ENCODE measurements at places on chromosomes 5 and 9. TPM values are rescaled to one million over a fixed set of nuclear protein-coding genes. Genes with fewer than 3 reads are reported as not detected.

SHOC1 gene
- not detected for total RNA-seq

ITGA2 gene
- 4.3 TPM for total RNA-seq

PCA3 gene
- not detected for total RNA-seq

SLC36A2 gene
- total RNA-seq, result not detected

PCDHB4 gene
- total RNA-seq, result not detected

CATSPER3 gene
- total RNA-seq, result 0.89 TPM

HINT2 gene
- total RNA-seq, result 74.7 TPM

STKLD1 gene
- total RNA-seq, result 0.71 TPM

TAF1L gene
- not detected for total RNA-seq

NR6A1 gene
- 0.26 TPM for total RNA-seq

IL7R gene
- 45.4 TPM for total RNA-seq

ST8SIA4 gene
- total RNA-seq, result 35.8 TPM

C5orf46 gene
- not detected for total RNA-seq

DNA sequence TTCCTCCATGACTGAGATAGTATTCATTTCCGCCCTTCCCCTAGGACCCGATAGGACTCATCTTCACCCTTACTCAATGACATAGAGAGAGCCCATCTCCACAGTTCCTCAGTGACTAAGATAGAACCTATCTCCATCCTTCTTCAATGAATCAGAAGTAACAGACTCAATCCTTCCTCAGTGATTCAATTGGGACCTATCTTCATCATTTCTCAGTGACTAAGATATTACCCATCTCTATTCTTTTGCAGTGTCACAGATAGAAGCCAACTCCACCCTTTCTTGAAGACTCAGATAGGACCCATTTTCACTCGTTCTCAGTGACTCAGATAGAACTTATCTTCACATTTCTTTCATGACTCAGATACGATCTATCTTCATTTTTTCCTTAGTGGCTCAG is 164.6 kb downstream of the FBXO4 start:
- H3K36me3 ChIP-seq, result no peaks in the 10 kb centered on the region
- H3K27me3 ChIP-seq, result no peaks in the 10 kb centered on the region
- H3K4me3 ChIP-seq, result no peak overlapping the region
- no peak for DNase-seq
- H3K4me1 ChIP-seq, result no peaks in the 10 kb centered on the region
- no peak overlapping the region for H3K27ac ChIP-seq

- no peak overlapping the region for H3K27ac ChIP-seq
- no peak for DNase-seq
- peaks cover 58% of the 10 kb centered on the region for H3K36me3 ChIP-seq
- H3K27me3 ChIP-seq, result no peaks in the 10 kb centered on the region
- peaks cover 16% of the 10 kb centered on the region for H3K4me1 ChIP-seq
Measured at GRCh38 chr5:169809281-169809680, 171.0 kb downstream of the INSYN2B start.

GRCh38 chr5:3607541-3608181 is 12.0 kb downstream of the IRX1 start:
- H3K36me3 ChIP-seq, result peaks cover 4% of the 10 kb centered on the region
- no peak overlapping the region for H3K4me3 ChIP-seq
- H3K27me3 ChIP-seq, result peaks cover 24% of the 10 kb centered on the region
- no peak overlapping the region for H3K27ac ChIP-seq

GRCh38 chr5:80372780-80373179 is 35.1 kb upstream of the ZFYVE16 start:
- H3K4me1 ChIP-seq, result no peaks in the 10 kb centered on the region
- H3K36me3 ChIP-seq, result no peaks in the 10 kb centered on the region
- H3K27me3 ChIP-seq, result peaks cover 8% of the 10 kb centered on the region
- no peak for DNase-seq
- no peak overlapping the region for H3K27ac ChIP-seq

- H3K4me1 ChIP-seq, result no peaks in the 10 kb centered on the region
- H3K36me3 ChIP-seq, result no peaks in the 10 kb centered on the region
- H3K4me3 ChIP-seq, result no peak overlapping the region
- no peak overlapping the region for H3K27ac ChIP-seq
- H3K27me3 ChIP-seq, result peaks cover 9% of the 10 kb centered on the region
- DNase-seq, result no peak
Measured at GRCh38 chr9:126033318-126033717, 286.1 kb downstream of the PBX3 start.

- peak; percentile 43 for DNase-seq
- peaks cover 48% of the 10 kb centered on the region for H3K4me1 ChIP-seq
- peak overlapping the region; percentile 99 for H3K4me3 ChIP-seq
Measured at GRCh38 chr9:112378328-112379176, 1.4 kb upstream of the HSDL2 start.

- no peaks in the 10 kb centered on the region for H3K36me3 ChIP-seq
- peaks cover 55% of the 10 kb centered on the region for H3K27me3 ChIP-seq
- H3K27ac ChIP-seq, result no peak overlapping the region
- H3K4me3 ChIP-seq, result peak overlapping the region; percentile 66
Measured at GRCh38 chr9:69174616-69175463, 763 bp downstream of the TJP2 start.

- no peak for DNase-seq
- peaks cover 4% of the 10 kb centered on the region for H3K4me1 ChIP-seq
- no peaks in the 10 kb centered on the region for H3K36me3 ChIP-seq
- no peak overlapping the region for H3K27ac ChIP-seq
- H3K27me3 ChIP-seq, result peaks cover 32% of the 10 kb centered on the region
Measured at GRCh38 chr9:136645903-136646754, 16.6 kb upstream of the EGFL7 start.

DNA sequence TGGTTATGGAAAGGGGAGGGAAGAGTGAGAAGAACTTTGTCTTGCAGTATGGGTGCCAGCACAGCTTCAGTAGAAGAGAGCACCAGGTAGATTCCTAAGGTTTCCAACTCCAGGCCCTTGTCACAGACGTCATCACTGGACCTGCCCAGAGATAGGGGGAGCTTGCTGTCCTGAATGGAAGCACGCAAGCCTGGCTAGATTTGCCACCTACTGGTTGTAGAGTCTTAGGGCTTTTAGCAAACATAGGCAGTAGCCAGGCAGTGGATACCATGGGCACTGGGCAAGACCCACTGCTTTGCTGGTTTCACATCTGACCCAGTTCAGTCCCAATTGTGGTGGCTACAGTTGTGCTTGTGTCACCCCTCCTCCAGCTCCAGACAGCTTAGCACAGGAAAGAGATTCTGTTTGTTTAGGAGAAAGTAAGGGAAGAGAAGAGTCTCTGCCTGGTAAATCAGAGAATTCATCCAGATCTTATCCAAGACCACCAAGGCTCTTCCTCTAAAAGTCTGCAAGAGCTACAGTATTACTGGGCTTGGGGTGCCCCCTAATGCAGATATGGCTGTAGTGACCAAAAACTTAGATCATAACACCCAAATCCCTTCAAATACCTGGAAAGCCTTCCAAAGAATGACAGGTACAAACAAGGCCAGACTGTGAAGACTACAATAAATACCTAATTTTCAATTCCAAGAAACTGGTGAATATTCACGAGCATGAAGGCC is 158.9 kb downstream of the HINT1 start:
- H3K36me3 ChIP-seq, result no peaks in the 10 kb centered on the region
- H3K27me3 ChIP-seq, result no peaks in the 10 kb centered on the region
- no peak overlapping the region for H3K27ac ChIP-seq
- DNase-seq, result no peak
- H3K4me1 ChIP-seq, result no peaks in the 10 kb centered on the region

- no peak overlapping the region for H3K27ac ChIP-seq
- no peak for DNase-seq
- no peaks in the 10 kb centered on the region for H3K36me3 ChIP-seq
Measured at GRCh38 chr5:163735069-163735468, 229.7 kb downstream of the MAT2B start.

DNA sequence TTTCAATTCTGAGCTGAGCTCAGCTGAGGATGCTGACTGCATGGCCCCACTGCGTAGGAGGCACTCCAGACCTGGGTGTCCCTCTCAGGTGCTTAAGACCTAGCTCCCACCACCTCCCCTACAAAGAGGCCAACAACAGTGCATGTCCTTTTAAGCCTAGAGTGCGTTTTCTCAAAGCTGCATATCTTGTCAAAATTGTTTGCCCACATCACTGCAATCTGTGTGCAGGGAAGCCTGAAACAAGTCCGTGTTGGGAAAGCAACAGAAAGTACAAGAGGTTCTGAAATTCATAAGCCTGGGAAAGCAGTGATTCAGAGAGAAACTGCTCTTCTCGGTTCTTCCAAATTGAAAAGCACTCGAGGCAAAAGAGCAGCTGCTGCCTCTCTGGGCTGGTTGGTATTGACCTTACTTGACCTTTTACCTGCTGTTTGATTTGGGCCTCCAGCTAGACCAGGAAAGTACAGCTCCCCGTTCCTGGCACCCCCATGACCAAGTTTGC is 238.4 kb downstream of the NR2F1-AS1 start:
- no peaks in the 10 kb centered on the region for H3K36me3 ChIP-seq
- no peak for DNase-seq
- no peak overlapping the region for H3K27ac ChIP-seq
- no peaks in the 10 kb centered on the region for H3K27me3 ChIP-seq

DNA sequence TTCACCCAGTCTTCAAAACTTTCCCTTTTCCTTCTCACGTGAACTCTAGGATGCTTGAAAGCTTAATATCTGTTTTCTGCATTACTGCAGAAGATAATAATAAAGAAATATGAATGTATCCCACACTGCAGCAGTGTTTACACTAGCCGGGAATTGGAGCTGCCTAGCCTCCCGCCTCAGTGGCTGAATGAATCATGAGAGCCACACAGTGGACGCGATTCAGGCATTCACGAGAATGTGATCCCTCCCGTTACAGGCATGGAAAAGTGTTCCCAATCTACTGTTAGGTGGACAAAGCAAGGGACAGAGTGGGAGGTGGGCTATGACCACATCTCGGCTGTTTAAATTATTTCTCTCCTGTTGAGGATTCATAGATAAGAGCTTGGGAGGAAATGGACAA is 69.4 kb upstream of the CTSL start:
- no peak overlapping the region for H3K27ac ChIP-seq
- no peak for DNase-seq
- no peak overlapping the region for H3K4me3 ChIP-seq
- H3K4me1 ChIP-seq, result no peaks in the 10 kb centered on the region
- H3K27me3 ChIP-seq, result peaks cover 2% of the 10 kb centered on the region
- H3K36me3 ChIP-seq, result no peaks in the 10 kb centered on the region

- no peaks in the 10 kb centered on the region for H3K36me3 ChIP-seq
- peaks cover 8% of the 10 kb centered on the region for H3K27me3 ChIP-seq
- DNase-seq, result peak; percentile 33
- no peak overlapping the region for H3K27ac ChIP-seq
Measured at GRCh38 chr5:10856683-10857337, 95.8 kb upstream of the DAP start.

- H3K4me1 ChIP-seq, result no peaks in the 10 kb centered on the region
- H3K4me3 ChIP-seq, result no peak overlapping the region
- H3K27me3 ChIP-seq, result no peaks in the 10 kb centered on the region
- H3K27ac ChIP-seq, result no peak overlapping the region
- H3K36me3 ChIP-seq, result no peaks in the 10 kb centered on the region
Measured at GRCh38 chr5:3662344-3662743, 66.7 kb downstream of the IRX1 start.

DNA sequence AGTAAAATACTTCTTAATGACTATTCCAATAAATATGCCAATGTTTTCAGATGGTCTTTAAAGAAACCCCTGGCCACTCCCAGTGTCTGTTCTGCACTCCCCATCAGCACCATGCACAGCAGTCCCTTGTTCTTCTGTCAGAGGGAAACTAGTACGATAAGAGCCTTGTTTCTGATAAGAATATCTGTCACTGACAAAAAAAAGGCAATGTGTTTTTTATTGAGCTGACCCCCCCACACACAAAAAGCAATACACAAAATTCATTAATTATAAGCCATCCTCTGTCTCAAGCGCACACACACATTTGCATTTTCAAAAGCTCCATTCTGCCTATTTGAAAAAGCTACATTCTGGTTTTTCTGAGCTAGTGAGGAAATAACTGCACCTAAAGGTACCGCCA is 119.1 kb downstream of the ENC1 start:
- H3K4me3 ChIP-seq, result no peak overlapping the region
- no peak overlapping the region for H3K27ac ChIP-seq
- H3K4me1 ChIP-seq, result no peaks in the 10 kb centered on the region
- no peak for DNase-seq
- no peaks in the 10 kb centered on the region for H3K27me3 ChIP-seq
- H3K36me3 ChIP-seq, result no peaks in the 10 kb centered on the region

GRCh38 chr5:88690409-88691229 is 192.4 kb downstream of the MEF2C start:
- H3K36me3 ChIP-seq, result peaks cover 5% of the 10 kb centered on the region
- H3K4me3 ChIP-seq, result peak overlapping the region; percentile 53
- H3K27ac ChIP-seq, result peak overlapping the region; percentile 80
- H3K4me1 ChIP-seq, result peaks cover 10% of the 10 kb centered on the region
- peak; percentile 75 for DNase-seq

- H3K27me3 ChIP-seq, result no peaks in the 10 kb centered on the region
- no peak overlapping the region for H3K27ac ChIP-seq
- H3K36me3 ChIP-seq, result peaks cover 45% of the 10 kb centered on the region
- H3K4me1 ChIP-seq, result peaks cover 22% of the 10 kb centered on the region
- no peak for DNase-seq
Measured at GRCh38 chr5:31536873-31537272, 4.8 kb downstream of the C5orf22 start.

DNA sequence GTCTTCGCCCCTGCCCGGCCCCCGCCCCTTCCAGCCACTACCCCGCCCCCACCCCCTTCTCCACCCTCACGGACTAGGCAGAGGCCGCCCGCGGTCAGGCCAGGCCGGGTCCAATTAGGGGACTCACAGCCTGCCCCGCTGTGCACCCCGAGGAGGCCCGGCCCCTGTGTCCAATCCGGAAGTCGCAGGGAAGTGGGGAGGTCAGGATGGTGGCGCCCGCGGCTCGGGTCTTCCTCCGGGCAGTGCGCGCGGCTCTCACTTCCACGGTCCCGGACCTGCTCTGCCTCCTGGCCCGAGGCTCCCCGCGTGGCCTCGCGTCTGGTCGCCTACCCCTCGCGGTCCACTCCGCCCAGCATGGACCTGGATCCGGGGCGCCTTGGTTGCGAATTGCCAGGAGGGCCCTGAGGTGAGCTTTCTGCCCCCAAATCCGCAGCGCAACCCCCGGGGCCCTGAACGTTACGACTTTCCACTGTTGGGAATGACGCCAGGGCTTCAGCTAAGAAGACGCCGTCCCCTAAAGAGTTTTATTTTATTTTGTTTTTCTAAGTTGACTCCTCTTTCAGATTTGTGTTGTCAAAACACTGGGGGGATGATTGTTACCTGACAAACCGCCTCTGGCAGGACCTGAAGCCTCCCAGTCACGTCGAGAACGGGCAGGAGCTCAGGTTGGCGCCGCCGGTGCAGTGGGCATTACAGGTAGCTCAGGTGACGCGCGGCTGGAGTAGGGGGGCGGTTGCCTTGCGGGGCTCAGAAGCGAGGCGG is 763 bp upstream of the IRX2 start:
- H3K27ac ChIP-seq, result peak overlapping the region; percentile 69
- peaks cover 17% of the 10 kb centered on the region for H3K36me3 ChIP-seq

DNA sequence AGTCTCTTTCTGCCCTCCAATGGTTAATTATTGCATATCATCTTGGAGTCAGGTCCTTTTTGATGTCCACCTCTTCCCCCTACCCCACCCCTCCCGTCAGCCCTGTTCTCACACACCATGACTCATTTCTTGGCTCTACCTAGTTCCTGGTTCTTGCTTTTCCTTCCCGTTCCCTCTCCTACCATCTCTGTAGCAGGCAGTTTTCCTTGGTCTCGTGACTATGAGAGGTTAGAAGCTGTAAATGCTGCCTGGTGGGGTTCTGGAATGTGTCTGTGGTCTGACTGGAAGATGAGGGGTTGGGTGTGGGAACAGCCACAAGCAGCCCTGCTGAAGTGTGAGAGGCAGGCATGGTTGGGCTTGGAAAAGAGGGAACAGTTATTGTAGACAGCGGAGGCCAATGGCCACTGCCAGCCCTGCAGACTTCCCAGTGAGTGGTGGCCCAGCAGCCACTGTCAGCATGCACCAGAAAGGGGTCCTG is 18.2 kb downstream of the SLC22A5 start:
- no peaks in the 10 kb centered on the region for H3K36me3 ChIP-seq
- no peak overlapping the region for H3K4me3 ChIP-seq
- DNase-seq, result no peak
- peaks cover 64% of the 10 kb centered on the region for H3K4me1 ChIP-seq

Measured in activated CD8-positive, alpha-beta T cell treated with anti-CD3 and anti-CD28 coated beads, Interleukin-2, amount 10 ng/mL, durations not matched to agents 7 days and 5 days (primary cell).